WERI-Rb-1 (cell line): ENCODE measurements at places on chromosomes 11 and 22.
A peak's percentile ranks its signal among the peaks of the same experiment; 100 is the strongest.

DNA sequence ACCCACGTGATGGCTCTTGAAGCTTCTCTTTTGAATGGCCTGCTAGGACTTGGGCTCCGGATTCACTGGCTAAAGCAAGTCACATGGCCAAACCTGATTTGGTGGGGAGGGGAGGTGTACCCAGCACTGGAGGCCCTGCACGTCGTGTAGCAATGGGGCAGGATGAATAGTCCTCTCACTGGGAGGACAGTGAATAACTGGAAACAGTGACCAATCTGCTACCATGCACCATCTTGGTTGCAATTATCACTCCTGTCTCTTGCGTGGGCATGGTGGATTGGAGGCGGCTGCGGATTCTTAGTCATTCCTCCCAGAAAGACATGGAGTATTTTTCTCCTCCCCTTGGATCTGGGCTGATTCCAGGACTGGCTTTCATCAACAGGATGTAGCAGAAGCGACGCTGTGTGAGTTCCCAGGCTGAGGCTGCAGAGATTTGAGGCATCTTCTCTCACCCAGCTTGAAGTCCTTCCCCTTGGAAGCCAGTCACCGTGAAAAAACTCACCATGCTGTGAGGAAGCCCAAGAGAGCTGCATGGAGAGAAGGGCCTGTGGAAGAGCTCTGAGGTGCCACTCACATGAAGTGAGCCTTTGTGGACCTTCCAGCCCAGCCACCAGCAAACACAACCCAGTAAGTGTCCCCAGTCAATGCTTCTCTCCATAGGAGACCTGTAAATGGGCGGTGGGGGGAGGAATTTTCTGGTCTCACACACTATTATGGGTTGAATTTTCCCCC is 70.4 kb downstream of the IGLL1 start:
- no peak for DNase-seq

DNA sequence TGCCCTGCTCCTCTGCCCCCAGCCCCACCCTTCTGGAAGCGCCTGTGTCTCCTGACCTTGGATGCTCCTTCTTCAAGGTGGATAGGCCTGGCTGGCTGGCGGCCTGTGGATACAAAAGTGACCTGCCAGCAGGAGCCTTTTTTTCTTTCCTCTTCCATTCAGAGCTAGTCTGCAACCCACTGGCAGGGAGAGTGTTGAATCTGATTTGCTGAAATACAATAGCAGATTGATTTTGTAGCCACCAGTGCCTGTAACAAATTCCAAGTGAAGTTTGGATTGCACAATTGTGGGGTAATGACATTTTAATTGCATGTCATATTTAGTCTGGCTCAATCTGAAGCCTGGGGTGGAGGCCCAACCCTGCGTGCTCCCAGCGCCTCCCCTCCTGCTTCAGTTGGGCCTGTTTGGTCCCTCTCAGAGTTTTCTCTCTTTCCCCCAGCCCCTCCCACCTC is 97.2 kb downstream of the GRIK4 start:
- no peak for DNase-seq

DNA sequence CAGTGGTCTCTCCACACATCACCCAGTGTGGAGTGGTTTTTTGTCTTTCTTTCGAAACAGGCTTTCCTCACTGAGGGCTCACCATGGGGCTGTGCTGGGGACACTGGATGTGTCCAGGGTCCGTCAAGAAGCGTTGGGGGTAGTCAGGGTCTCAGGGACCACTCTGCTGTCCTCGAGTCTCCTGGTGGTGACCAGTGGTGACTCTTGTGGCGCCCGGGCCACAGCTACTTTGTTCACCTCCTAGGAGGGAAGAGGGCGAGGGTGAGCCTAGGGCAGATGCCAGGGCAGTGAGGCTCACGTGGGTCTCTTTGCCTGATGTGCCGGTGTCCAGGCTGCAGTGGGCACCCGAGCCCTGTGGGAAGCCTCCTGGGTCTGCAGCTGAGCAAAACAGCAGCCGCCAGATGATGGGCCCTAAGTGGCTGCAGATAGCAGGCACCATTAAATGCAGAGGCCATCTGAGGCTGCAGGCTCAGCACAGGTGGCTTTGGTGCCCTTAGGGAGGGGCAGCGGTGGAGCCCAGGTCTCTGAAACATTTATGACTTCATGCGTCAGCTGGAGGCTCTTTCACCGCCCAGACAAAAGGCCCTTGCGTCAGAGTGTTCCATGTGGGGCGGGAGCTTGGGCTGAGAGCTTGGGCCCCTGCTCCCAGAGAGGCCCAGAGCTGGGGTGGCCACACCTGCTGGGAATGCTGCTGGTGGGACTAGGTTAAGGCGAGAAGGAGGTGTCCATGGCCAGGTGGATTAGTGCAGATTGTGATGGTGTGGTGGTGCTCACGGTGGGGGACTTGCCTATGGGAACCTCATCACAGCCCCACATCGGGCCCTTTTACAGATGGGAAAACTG is 29.5 kb downstream of the KCNQ1 start:
- DNase-seq, result no peak

DNA sequence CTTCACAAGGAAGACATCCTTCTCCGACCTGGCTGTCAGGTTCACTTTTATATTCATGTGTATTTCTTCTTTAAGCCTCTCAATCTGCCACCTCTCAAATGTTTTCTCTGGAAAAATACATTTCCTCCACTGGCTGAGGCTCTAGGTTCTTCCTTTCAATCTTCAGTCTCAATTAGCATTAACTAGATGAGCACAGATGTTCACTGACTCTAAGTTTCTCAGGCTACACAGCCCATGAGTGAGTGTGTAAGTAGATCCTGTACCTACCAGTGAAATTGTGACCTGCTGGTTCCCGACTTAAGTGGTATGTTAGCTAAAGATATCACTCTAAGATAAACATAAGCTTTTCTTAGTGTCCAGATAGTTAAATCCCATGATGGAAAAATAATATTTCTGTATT is 206.9 kb downstream of the ADAMTS15 start:
- DNase-seq, result peak; percentile 26

- DNase-seq, result no peak
Observed at GRCh38 chr22:50307890-50308596, 597 bp upstream of the PLXNB2 start.

DNA sequence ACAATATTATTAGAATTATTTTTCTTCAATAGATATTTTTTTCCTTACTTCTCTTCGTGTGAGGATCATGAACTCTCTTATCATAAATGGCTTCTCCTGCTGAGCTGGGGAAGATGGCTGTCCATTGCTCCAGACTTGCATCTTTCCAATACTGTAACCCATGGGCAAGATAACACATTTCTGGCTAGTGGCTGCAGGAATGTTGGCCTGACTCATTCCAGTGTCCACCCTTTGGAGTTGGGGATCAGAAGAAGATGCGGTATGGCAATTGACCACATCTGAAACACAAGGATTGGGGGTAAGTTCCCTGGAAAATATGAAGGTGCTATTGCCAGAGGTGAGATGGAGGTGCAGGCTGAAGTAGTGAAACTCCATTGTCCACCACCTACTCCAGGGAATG is 92.8 kb downstream of the FAR1 start:
- DNase-seq, result no peak

DNA sequence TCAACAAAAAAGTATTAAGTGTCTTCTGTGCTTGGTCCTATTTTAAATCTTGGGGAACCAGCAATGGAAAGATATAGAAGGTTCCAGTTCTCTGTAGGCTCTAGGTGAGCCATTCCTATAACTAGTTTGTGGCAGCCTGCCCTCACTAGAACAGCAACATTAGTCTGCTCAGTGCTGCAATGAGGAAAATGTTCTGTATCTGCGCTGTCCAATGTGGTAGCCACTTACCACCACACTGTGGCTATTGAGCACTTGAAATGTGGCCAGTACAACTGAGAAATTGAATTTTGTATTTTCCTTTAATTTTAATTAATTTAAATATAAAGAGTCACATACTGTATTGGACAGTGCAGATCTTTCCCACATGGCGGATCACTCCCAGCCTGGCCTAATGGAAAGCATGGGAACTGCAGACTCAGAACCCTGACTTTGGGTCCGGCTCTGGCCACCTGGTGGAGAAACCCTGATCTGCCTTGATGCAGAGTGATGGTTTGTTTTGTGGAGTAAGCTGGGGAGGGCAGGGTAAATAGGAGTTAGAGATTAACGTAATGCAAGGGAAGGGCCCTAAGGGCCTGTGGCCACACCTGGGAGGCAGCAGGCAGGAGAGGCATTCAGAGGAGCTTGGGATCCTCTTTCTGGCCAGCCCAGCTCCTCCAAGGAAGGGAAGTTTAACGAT is 101.0 kb downstream of the ME3 start:
- peak; percentile 81 for DNase-seq

DNA sequence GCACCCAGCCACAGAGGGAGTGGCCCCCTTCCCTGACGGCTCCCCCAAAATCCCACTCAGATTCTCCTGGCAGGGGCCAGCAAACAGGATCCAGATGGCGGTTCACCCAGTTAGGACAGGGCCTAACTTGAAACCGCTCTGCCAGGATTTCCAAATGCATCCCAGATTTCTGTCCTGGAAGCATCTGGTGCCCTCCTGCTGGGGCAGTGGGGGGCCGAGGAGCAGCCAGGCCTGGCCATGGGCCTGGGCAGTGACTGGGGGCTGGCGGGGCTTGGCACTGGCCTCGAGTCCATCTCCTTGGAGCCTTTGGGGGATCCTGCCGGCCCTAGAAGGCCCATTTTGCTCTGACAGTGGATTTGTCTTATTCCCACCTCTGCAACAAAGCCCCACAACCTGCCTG is 17.9 kb upstream of the EMID1 start:
- no peak for DNase-seq

DNA sequence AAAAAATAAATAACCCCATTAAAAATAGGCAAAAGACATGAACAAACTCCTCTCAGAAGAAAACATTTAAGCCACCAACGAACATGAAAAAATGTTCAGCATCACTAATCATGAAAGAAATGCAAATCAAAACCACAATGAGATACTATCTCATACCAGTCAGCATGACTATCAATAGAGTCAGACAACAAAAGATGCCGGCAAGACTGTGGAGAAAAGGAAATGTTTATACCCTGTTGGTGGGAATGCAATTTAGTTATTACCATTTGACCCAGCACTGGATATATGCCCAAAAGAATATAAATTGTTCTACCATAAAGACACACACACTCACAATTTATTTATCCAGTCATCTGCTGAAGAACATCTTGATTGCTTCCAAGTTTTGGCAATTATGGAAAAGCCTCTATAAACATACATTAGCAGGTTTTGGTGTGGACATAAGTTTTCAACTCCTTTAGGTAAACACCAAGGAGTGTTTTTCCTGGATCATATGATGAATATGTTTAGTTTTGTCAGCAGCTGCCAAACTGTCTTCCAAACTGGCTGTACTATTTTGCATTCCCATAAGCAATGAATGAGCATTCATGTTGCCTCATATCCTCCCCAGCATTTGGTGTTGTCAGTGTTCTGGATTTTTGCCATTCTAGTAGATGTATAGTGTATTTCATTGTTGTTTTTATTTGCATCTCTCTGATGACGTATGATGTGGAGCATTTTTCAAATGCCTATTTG is 28.0 kb downstream of the OR8D1 start:
- DNase-seq, result no peak

GRCh38 chr11:67099831-67100324 is 19.2 kb upstream of the KDM2A start:
- DNase-seq, result no peak

DNA sequence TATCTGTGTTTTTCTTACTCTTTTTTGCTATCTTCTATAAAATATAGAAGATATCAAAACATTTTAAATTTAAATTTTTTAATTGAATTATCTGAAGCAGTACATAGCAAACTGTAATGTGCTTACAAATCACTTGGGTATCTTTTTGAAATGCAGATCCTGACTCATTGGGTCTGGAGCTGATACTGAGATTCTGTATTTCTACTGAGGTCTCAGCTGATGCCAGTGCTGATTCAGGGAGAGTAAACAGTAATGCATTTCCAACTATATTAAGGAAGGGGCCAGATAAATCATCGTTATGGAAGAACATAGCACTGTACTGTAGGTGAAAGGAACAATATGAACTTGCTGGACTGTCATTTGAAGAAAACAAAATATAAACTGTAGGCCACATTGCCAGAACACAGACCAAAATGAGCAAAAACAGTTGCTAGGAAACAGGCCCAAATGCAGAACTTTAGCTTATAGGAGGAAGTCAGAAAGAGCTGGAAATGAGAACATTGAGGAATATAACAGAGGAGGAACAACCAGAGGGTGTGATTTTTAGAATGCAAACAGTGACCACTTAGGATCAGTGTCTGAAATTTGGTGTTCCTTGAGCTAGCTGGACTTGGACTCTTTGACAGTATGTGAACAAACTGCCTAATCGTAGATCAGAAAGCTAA is 3.3 kb downstream of the ARL14EP start:
- no peak for DNase-seq

DNA sequence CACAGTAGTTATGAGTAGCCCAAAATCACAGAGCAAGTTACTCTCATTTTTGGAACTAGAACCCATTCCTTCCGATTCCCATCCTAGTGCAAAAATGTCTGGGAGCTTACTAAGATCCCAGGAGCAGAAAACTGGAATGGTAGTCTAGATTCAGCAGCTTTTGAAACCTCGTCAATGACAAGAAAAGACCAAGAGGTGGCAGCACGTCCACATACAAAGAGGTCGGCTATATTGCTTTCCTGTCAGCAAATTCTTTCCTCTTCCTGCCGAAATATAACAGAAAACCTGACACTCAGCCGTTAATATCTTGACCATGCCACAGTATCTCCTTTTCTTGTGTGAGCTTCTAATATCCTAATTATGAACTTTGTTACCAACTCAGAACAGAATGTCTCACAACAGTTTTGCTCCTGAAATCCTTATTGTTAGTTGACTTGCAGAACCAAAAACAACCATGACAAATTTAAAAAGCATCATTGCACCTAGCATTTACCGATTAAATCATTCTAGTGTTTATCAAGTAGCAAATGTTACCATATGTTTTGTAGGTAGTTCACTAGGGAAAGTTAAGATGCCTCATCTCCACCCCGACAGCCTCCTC is 92.8 kb upstream of the OR9G4 start:
- DNase-seq, result peak; percentile 14

DNA sequence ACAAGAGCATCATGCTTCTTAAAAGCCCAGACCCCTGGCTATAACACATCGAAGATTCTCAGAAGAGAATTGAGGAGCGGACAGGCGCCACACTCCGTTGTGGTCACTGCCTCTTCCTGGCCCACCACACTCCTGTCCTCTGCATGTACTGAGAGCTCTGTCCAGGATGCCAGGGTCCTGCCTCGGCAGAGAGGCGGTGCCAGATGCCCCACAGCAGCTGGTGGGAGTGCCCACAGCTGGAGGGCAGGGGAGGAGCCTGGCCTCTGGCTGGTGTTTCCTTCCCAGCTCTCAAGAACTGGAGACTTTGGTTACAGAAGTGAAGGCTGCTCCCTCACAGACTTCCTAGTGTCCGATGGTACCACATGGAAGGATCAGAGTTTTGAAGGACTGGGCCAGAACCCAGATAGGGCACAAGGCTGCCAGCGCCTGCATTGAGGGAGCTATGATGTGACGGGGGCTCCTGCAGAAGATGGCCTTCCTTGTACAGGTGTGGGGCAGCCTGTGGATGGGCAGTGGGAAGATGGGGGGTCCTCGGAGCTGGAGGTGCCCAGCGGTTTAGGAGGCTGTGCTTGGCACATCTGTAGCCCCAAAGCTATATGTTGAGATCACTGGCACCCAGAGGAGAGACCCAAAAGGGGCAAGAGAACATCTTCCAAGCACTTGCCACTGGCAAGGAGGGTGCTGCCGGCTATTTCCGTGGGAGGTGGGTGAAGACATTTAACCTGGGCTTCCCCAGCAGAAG is 19.4 kb downstream of the RSPH14 start:
- no peak for DNase-seq
